ENCODE measurements at places on chromosomes 2 and 18.
A peak's percentile ranks its signal among the peaks of the same experiment; 100 is the strongest.

DNA sequence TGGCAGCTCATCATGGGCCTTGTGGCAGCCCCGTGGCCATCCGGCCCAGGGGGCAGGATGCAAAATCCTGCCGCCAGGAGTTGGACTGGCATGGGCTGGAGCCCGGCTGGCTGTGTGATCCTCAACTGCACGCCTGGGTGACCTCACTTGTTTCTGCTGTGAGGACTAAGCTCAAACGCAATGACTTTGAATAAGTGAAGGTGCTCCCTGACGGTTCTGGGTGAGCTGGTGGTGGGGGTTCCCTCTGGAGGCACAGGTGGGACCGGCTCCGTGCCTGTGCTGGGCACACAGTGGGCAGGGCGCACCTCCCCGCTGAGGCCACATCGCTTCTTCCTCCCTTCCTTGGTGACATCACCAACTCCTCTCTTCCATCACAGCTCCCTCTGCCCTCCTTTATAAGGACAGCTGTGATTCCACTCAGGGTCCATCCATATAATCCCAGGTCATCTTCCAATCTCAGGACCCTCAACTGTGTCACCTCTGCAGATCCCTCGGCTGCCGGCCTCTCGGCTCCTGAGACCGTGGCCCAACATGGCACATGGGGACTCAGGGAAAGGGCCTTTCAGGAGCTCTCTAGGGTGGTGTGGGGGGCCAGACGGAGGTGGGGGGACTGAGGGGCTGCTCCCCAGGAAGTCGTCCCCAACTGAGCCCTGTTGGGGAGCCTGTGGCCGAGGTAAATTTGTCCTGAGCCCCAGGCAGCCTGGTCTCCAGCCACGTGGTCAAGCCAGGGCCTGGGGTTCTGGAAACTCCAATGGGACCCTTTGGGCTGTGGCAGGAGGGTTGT is 75.5 kb upstream of the ODC1 start:
- no peak for DNase-seq

GRCh38 chr2:73980566-73980965 is 4.1 kb upstream of the TET3 start:
- DNase-seq, result peak; percentile 42

DNA sequence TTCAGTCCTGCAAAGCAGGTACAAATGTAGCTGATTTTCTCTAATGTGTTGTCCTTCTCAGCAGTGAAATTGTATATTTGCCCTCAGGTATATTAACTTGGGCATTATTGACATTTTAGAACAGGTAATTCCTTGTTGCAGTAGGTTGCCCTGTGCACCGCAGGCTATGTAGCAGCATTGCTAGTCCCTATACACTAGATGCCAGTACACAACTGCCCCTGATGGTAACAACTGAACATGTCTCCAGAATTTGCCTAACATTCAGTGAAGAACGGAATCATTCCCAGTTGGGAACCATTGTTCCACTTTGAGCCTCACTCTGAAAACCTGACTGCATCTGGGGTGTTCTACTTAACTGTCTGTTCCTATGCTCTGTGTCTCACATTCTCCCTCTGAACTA is 23.1 kb upstream of the TFPI start:
- DNase-seq, result no peak

DNA sequence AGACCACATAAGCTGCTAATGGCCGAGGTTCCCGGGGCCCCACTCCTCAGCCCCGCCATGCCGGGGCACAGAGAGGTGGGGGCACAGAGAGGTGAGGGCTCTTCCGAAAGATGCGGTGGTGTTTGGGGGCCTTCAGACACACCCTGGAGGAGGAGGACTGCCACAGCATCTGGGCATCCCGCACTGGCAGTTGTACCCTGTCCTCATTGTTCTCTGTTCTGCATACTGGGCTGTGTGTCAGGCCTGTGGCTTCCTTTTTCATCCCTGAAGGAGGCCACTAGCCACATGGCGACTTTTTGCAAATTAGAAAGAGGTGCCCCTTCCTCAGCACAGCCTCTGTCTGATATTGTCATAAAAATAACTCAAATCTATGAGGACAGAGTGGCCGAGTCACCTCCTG is 150.1 kb downstream of the CTIF start:
- DNase-seq, result no peak

GRCh38 chr2:128410035-128410757 is 91.5 kb upstream of the HS6ST1 start:
- DNase-seq, result no peak

DNA sequence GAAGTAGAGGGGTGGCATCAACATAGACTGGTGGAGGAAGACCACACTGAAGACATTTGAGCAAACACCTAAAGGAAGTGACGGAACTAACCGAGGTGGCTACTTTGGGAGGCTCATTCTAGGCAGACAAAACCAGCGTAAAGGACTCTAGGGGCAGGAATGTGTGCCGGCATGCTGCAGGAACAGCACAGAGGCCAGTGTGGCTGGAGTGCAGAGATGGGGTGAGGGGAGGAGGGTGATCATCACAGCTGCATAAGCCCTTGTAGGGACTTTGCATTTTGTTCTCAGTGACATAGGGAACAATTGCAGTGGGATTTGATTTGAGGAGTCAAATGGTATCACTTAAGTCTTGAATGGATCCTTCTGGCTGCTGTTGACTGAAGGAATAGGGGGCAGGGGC is 253.5 kb downstream of the NCKAP5 start:
- no peak for DNase-seq

- no peak for DNase-seq
Measured at GRCh38 chr2:176187200-176187898, 1.1 kb upstream of the HOXD1 start.

DNA sequence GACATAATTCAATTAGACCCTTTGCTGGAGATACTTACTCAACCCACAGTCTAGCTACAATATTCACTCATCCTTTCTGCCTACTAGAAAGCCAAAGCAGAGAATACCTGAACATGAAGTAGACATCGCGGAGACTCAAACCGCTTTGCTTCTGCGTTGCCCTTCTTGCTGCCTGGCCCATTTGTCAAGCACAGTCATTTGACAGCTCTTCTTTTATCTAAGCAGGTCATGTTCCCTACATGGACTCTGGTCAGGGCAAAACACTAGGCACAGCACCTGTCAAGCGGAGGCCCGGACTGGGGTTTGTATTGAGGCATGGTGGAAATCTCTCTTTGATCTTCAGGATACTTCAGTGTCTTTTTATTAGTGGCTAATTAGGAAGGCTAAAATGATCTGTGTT is 89.7 kb downstream of the FARSB start:
- DNase-seq, result no peak

GRCh38 chr18:8381821-8382459 is 227.3 kb upstream of the RAB12 start:
- no peak for DNase-seq

DNA sequence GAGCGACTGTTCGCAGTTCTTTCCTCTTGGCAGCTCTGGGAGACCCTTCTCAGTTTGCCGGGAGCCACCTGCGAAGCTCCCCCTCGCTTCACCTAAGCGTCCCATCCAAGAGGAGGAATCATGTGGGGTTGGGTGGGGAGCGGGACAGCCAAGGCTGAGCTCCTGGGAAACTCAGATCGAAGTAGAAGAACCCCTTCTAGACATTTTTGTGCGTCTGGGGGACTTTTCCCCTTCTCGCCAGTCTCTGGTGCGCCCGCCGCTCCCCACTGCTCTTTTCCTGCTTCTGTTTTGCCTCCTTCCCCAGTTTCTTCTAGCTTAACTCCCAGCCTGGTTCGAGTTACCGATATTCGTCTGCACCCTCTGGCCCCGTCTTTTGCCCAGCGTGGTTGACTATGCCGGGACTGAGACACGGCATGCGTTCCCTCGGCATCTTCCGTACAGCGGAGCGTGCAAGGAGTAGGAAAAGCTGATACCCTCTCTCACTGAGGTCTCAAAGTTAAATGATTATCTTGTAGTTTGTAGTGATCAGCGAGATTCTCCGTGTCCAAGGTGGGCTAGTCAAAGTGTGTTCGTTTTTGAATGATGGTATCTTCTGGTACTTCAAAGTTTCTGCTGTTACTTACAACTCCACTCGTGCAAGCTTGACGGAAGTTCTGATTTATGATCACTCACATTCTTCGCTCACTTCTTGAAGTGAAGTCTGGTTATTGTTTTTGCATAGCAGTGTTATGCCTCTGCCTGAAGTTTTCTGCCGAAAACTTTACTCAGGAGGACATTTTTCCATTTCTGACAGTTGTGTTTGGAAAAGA is 664 bp downstream of the CAMKMT start:
- DNase-seq, result peak; percentile 55

DNA sequence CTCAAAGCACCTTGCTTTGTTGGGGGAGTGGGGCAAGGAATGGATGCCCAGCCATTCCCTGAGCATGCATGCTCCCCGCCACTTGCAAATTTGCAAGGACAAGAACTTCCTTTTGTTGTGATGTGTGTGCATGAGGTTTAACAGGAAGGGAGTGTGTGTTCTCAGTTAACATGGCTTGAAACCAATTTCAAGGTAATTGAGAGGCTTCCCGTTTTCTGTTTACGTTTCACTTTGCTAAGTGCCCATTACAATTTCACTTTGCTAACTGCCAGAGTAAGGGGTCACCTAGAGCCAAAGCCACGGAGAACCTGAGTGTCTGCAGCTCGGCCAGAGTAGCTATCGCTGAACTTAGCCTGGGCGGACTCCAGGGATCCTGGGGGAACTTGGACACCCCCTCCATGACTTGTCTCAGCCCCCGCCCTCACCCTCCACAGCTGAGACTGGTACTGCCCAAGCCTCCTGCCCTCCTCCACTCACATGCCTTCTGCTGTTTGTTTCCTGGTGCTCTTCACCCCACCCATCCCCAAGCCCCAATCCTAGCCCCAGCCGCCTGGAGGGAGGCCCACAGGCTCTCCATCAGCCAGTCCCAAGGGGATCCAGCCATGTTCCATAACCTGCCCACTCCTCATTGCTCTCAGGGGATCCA is 53.6 kb upstream of the LAPTM4A start:
- no peak for DNase-seq

DNA sequence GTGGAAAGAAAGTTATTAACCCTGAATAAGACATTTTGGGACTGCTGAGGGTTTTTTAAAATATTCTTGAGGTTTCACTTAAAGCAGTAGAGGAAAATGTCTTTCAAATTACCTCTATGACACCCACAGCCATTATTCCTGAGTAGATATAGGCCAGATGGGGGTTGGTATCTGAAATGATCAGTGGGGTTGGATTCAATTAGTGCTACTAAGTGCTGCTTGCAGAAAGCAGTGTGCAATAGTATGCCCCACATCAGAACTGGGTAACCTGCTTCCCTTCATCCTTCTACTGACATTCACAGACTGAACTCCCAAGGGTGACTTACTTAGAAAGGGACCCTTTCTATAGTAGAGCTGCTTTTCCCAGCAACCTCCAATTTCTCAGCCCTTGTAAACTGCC is 7.3 kb upstream of the ETAA1 start:
- peak; percentile 11 for DNase-seq

GRCh38 chr2:182522405-182522896 is 95.6 kb upstream of the PDE1A start:
- peak; percentile 41 for DNase-seq

DNA sequence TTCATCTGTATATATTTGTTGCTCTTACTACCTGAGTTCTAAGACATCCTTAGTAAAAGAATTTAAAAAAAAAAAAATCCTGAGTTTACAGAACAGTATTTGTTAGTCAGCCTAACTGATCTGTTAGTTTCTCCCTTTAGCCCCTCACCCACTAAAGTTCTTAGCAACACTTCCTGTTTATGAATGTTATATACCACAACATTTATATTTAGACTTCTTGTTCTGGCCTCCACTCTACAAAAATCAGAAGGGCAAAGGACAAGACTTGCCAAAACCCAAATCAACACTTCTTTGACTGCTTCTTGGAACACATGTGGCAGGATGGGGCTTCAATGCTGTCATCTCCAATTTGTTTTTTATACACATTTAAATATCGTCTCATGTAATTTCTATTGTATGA is 71.1 kb downstream of the MGAT5 start:
- no peak for DNase-seq
